ENCODE measurements at places on chromosomes 16 and 17.
A peak's percentile ranks its signal among the peaks of the same experiment; 100 is the strongest.

DNA sequence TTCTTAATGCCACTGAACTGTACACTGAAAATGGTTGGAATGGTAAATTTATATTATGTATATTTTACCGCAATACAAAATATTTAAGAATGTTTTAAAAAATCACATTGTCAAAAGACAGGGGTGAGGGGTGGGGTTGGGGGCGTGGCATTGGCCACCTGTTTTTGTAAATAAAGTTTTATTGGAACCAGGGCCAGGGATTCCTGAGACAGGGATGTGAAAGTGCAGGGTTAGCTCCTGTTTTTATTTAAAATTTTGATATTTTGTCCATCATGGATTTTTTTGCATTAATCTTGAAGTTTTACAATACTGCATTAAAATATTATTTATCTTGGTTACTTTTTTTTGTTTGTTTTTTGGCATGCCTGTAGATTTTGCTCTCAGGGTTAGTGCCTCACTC, 2.3 kb upstream of the FA2H start:
- DNase-seq, result no peak

DNA sequence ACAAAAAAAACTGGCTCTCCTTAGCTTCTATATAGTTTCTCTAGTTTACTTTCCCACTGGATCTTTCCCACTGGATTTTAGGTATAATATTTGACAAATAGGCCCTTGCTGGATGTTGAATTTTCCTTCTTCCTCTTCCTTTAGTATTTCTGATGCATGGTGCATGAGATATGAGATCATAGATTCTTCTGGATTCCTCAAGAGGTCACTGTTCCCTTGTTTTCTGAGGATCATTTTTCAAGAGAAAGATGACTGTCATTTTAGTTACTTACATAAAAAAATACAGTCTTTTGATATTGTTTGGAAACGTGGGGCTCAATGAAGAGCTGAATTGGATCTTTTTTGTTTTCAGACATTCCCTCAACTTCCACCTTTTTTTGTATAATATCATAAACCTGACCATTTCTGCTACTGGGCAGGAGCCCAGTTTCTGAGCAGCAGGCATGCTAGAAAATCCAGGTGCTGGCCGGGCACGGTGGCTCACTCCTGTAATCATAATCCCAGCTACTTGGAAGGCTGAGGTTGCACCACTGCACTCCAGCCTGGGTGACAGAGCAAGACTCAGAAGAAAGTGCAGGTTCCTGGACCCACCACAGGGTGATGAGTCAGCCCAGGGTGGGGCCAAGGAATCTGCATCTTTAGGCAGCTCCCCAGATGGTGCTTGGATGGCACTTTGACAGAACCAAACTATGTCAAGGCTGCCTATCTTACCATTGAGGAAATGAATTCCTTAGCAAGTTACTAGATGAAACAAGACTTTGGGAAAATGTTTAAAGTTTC, 70.3 kb downstream of the SDR42E1 start:
- no peak for DNase-seq

DNA sequence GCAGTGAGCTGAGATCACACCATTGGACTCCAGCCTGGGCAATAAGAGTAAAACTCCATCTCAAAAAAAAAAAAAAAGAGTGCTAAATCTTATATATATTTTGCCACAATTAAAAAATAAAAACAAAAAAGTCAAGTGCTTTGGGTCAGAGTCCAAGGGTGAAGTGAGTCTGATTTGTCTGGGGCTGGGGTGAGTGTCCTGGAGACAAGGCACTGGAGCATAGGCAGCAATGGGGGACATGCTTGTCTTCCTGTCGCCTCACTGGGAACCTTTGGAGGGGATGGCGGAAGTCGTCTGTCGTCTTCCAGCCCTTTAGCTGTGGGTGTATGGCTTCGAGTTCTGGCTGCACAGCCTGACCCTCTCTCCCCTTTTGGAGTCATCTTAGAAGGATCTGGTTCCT, 167.1 kb downstream of the NTN1 start:
- no peak for DNase-seq

GRCh38 chr17:5757314-5757907, 173.1 kb upstream of the NLRP1 start:
- no peak for DNase-seq

GRCh38 chr16:8798174-8798527, 512 bp downstream of the PMM2 start:
- DNase-seq, result no peak

GRCh38 chr17:80475910-80476876, at the start of gene NPTX1:
Gene NPTX1 (minus strand): TSS chr17:80476607. CDS start chr17:80476446, 161 bp downstream.
- DNase-seq, result no peak

- peak; percentile 91 for DNase-seq
These were observed 133.7 kb downstream of the RAB11FIP4 start for GRCh38 chr17:31524926-31525800.

DNA sequence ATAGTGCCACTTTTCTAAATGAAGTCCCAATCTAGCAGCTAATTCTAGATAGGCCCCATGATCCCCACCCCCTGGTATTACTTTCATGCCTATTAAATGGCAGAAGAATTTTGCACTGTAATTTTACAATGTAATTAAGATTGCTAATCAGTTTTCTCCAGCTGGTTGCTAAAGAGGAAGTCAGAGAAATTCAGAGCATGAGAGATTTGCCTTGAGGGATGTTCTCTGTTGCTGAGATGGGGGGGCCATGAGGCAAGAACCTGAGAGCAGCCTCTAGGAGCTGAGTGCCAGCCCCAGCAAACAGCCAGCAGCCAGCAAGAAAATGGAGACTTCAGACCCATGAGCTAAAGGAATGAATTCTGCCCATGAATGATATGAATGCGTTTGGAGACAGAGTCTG, 38.9 kb downstream of the SHCBP1 start:
- no peak for DNase-seq

GRCh38 chr16:78786635-78787034, 687.2 kb downstream of the WWOX start:
- no peak for DNase-seq

DNA sequence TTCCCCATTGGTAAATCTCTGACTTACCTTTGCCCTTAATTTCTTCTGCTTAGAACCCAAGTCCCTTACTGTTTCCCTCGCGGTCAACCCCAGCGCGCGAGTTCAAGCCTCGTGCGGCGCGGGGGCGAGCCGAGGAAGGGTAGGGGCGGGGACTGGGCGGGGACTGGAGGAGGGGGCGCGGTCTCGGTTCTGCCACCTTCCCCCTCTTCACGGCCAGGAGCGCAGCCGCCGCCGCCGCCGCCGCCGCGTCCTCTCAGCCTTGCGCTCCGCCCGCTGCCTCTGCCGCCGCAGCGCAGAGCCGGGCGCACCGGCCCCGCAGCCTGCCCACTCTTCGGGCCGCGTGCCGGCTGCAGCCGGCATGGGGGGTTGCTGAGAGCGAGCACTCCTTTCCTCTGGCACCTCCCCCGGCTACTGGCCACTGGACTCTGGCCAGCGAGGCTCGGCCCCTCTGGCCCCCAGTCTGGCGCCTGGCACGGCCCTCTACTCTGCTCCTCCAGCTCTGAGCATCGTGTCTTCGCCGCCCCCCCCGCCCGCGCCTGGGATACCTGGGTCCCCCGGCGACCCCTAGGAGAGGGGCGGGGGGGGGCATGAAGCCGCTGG, at the start of gene RAPGEFL1:
Gene RAPGEFL1, plus strand, starts transcription at position 196 of the 600 bp plus-strand sequence. Its CDS starts 392 bp downstream, at position 588.
- peak; percentile 90 for DNase-seq

DNA sequence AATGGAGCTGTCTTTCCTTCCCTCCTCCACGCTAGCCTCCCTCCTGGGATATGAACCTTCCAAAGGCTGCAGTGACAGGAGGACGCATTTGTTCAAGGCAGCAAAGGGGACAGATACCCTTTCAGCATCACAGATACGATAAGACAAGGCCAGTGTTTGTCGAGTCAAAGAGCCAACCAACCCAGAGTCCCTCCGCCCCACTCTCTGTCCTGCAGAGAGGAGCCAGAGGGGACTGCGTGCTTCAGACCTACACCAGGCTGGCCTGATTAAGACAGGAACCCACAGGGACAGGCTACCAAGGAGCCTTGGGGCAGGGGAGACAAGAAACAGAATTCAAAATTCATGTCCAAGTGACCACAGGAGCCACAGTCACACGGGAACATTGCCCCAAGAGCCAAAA, 72.6 kb upstream of the CDH5 start:
- DNase-seq, result no peak

- no peak for DNase-seq
These were observed 111.1 kb downstream of the OR1D5 start for GRCh38 chr17:2952174-2952845.

DNA sequence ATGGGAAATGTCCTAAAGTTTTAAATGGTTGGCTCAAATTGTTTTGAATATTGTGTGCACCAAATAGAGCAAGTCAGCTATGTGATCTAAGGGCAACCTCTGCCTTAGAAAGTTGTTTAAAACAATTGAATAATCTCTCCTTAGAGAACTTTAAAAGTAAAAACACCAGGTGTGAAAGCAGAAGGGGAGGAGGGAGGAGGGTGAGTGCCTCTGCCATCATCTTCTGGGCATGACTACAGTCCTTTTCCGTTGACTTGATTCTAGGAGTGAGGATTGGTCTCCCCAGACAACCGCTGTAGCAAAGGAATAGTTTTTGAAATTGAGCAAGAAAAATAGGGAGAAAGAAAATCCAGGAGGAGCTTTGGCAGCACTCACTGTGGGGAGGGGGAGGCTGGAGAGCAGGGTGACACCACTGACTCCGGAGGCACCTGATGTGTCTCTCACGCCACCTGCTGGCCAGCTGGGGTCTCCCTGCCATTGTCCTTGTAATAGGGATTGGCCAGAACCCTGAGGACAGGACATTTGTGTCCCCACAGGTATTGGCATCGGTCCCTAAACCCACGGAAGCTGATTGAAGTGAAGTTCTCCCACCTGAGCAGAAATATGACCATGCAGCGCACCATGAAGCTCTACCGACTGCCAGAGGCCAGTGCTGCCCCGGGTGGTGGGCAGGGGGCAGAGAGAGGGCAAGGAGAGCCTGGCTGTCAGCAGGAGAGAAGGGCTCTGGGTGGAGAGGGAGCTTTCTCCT, 33.3 kb downstream of the PLCD3 start:
- DNase-seq, result peak; percentile 75

GRCh38 chr17:4017377-4017776, 53.1 kb upstream of the ATP2A3 start:
- no peak for DNase-seq

DNA sequence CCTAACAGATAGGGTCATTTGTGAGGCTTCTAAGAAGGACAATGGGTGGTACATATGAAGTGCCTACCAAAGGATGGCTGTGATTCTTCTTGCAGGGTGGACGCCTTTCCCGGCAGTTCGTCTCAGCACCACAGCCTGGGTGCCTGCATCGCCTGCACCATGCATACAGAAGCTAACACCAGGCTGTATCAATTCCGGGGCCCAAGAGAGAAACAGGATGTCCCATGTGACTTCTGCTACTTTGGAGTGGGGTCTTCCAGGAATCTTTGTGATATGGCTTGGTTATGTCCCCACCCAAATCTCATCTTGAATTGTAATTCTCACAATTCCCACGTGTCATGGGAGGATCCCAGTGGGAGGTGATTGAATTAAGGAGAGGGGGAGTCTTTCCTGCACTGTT, 251.6 kb upstream of the TNRC6C start:
- DNase-seq, result no peak

- no peak for DNase-seq
These were observed 1.1 kb upstream of the ADGRG1 start for GRCh38 chr16:57627184-57627871.

GRCh38 chr16:72018470-72018869, 9.9 kb downstream of the DHODH start:
- no peak for DNase-seq

DNA sequence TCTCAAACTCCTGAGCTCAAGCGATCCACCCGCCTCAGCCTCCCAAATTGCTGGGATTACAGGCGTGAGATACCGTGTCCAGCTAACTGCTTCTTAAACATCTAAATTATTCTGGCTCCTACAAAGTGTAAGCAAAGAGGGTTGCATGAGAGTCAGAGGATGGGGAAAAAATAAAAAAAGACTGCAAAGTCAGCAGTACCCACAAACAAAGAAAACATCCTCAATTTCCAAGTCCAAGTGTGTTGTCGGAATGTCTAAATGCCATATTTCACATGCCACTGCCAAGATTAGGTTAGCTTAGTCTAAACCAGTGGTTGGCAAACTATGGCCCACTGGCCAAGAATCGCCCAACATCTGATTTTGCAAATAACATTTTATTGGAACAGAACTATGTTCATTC, 13.0 kb upstream of the PHLPP2 start:
- DNase-seq, result no peak

- DNase-seq, result no peak
These were observed 404.6 kb downstream of the SLC39A11 start for GRCh38 chr17:72687886-72688285.

DNA sequence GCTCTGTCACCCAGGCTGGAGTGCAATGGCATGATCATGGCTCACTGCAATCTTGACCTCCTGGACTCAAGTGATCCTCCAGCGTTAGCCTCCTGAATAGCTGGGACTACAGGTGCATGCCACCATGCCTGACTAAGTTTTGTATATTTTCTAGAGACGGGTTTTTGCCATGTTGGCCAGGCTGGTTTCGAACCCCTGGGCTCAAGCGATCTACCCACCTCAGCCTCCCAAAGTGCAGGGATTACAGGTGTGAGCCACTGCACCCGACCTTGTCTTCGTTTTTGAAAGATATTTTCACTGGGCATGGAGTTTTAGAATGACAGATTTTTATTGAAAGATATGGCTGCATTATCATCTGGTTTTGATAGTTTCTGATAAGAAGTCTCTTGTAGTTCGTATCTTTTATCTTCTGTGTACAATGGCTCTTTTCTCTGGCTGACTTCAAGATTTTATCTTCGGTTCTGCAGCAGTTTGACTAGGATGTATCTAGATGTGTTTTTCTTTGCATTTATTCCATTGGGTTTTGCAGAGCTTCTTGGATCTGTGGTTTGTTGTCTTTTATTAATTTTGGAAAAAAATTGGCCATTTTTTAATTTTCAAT, 14.6 kb downstream of the ADGRG5 start:
- DNase-seq, result no peak

DNA sequence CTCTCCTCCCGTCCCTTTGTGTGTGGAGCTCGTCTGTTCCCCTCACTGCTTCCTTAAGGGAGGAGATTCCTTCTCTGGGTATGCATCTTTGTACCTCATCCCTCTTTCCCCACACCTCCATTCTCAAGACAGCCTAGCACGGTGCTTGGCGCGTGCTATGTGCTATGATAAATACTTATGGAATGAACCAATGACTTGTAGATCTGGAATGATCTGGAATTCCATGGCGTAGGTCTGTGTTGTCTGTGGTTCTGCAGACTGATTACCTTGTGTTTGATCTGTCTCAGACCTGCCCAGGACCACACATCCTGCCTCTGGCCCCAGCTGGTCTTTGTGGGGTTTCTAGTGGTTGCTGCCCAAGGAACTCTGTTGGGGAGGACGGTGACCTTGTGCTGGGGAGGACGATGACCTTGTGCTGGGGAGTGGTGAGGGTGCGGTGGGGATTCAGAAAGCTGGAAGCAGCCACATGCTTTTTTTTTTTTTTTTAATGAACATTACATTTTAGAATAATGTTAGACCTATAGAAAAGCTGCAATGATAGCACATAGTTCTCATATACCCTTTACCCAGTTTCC, 33.5 kb upstream of the ETV4 start:
- no peak for DNase-seq

GRCh38 chr17:13374203-13375143, 227.3 kb downstream of the HS3ST3A1 start:
- no peak for DNase-seq

- no peak for DNase-seq
These were observed 195.8 kb downstream of the KCNJ2 start for GRCh38 chr17:70365091-70365583.

Measured in activated CD4-positive, alpha-beta T cell treated with anti-CD3 and anti-CD28 coated beads for 24 hours (primary cell).